ENCODE measurements at places on chromosomes 6 and 20.

GRCh38 chr6:37643851-37644672 lies 53.6 kb downstream of the MDGA1 start:
- no peak for DNase-seq

- DNase-seq: no peak
These were observed 241.8 kb upstream of the SULF2 start for GRCh38 chr20:48026981-48027592.

GRCh38 chr20:34978092-34978744 lies 22.6 kb downstream of the MYH7B start:
- DNase-seq: no peak

DNA sequence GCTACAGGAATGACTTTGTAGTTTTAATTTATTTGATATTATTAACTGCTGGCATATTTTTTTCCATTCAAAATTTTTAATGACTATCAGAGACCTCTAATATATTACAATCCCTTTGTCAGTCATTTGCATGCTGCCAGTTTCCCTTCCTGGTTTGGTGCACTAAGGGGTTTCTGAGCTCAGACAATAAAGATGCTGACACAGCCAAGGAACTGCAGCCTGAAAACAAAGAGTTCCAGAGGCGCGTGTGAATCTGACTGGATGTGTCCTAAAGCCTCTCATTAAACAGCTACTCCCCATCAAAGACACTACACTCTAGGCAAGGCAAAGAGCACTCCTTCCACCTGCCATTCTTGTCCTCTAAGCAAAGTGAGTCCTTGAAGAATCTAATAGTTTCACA lies 116.8 kb upstream of the DST start:
- no peak for DNase-seq

- no peak for DNase-seq
These were observed 306.8 kb downstream of the FOXC1 start for GRCh38 chr6:1916334-1917070.

GRCh38 chr6:78868116-78868515 lies 765 bp downstream of the IRAK1BP1 start:
- no peak for DNase-seq

- no peak for DNase-seq
These were observed 89.5 kb downstream of the SNX5 start for GRCh38 chr20:17878912-17879602.

DNA sequence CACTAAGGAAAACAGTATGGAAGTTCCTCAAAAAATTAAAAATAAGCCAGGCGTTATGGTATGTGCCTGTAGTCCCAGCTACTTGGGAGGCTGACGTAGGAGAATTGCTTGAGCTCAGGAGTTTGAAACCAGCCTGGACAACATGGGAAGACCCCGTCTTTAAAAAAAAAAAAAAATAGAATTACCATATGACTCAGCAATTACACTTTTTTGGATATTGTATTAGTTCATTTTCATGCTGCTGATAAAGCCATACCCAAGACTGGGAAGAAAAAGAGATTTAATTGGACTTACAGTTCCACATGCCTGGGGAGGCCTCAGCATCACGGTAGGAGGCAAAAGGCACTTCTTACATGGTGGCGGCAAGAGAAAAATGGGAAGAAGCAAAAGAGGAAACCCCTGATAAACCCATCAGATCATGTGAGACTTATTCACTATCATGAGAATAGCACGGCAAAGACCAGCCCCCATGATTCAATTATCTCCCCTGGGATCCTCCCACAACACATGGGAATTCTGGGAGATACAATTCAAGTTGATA lies 10.8 kb upstream of the SMIM29 start:
- no peak for DNase-seq

- DNase-seq: no peak
These were observed 31.5 kb downstream of the PYGB start for GRCh38 chr20:25279403-25279802.

Data from Right ventricle myocardium inferior (tissue), 1 donor.